ENCODE measurements at places on chromosomes 3 and 15. TPM values are rescaled to one million over a fixed set of nuclear protein-coding genes. Genes with fewer than 3 reads are reported as not detected.

GOLGA6A gene
- total RNA-seq = 0.39 TPM

GRCh38 chr3:72720566-72720965 lies 127.7 kb downstream of the SHQ1 start:
- H3K27me3 ChIP-seq = no peaks in the 10 kb centered on the region
- no peak overlapping the region for H3K27ac ChIP-seq
- H3K4me3 ChIP-seq = no peak overlapping the region
- no peak for DNase-seq
- H3K36me3 ChIP-seq = no peaks in the 10 kb centered on the region
- no peaks in the 10 kb centered on the region for H3K4me1 ChIP-seq

NECTIN3 gene
- total RNA-seq = 4.6 TPM

- H3K27ac ChIP-seq = no peak overlapping the region
- peaks cover 2% of the 10 kb centered on the region for H3K4me1 ChIP-seq
- no peaks in the 10 kb centered on the region for H3K27me3 ChIP-seq
- DNase-seq = no peak
- H3K4me3 ChIP-seq = no peak overlapping the region
- H3K36me3 ChIP-seq = peaks cover 79% of the 10 kb centered on the region
Measured at GRCh38 chr15:78291698-78292097, 7.7 kb downstream of the SKIC8 start.

XIRP1 gene
- not detected for total RNA-seq

USP50 gene
- not detected for total RNA-seq
